ENCODE measurements at places on chromosomes 2 and 18.

DNA sequence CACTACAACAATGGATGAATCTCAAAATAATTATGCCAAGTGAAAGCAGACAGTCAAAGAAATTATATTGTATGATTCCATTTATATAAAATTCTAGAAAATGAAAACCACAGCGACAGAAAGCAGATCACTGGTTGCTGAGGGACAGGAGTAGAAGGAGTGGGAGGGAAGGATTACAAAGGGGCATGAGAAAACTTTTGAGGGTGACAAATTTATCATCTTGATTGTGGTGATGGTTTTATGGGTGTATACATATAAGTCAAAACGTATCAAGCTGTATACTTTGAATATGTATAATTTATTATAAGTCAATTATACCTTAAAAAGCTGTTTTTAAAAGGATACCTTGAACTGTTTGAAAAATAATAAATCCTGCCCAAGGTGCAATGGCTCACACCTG, 27.7 kb downstream of the ATF2 start:
- no peak for DNase-seq

- DNase-seq: peak; percentile 98
These were observed 27.0 kb upstream of the CASP8 start for GRCh38 chr2:201233192-201233811.

GRCh38 chr2:235866373-235866772, 301.8 kb downstream of the GBX2 start:
- no peak for DNase-seq

DNA sequence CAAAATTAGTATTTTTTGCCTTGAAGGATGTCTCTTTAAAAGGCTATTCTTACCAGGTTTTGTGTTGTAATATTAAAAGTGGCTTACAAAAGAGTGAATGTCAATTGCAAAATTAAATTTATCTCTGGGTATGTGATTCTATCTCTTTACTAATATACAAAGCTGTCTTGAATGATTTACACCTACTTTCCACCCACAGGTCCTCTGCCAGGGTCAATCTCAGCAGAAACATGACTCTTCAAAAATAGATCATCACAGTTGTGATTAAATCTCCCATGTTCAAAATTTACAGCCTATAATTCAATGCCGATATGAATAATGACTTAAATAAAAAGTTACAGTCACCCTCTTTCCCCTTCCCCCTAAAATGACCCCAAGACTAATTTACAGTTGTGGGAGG, 78.8 kb downstream of the SLC8A1 start:
- DNase-seq: no peak

- no peak for DNase-seq
These were observed 122.4 kb upstream of the LMAN1 start for GRCh38 chr18:59481436-59481835.

GRCh38 chr2:207248702-207249377, 83.1 kb upstream of the KLF7 start:
- no peak for DNase-seq

DNA sequence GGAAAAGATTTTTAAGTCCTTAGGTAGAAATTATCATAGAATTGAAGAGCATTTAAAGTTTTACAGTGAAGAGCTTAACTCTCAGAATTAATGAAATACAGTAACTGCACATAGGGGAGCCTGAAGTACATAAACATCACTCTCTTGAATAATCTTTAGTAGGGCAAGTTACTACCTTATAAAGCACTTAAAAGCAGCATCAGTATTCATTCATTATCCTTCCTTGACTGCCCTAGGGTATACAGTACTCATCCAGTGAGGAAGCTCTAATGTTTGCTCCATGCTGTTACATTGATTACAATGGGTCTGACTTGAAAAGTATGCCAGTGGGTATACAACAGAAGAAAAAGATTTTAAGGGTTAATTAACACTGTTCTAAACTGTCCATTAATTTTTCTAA, 66.5 kb downstream of the ATF2 start:
- DNase-seq: no peak

DNA sequence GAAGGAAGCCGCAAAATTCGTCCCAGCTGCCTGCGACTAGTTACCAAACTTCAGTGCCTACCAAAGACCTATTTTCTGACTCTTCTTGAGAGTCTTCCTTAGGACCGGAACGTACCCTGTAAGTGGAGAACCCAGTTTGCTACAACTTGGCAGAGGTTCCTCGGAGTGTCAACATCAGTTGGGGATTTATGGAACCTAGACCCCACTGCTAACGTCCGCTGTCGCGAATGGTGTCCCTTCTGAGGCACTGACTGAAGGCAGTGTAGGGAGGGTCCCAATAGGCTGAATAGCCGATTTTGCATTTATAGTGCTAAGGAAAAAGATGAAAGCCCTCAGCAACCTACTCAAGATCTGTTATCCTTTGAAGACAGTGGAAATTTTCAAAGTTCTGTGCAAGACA, 568 bp upstream of the STK17B start:
- DNase-seq: no peak

- DNase-seq: no peak
These were observed 117.2 kb downstream of the CMPK2 start for GRCh38 chr2:6748406-6749067.

GRCh38 chr2:28610583-28611201, 114.8 kb downstream of the PLB1 start:
- no peak for DNase-seq

DNA sequence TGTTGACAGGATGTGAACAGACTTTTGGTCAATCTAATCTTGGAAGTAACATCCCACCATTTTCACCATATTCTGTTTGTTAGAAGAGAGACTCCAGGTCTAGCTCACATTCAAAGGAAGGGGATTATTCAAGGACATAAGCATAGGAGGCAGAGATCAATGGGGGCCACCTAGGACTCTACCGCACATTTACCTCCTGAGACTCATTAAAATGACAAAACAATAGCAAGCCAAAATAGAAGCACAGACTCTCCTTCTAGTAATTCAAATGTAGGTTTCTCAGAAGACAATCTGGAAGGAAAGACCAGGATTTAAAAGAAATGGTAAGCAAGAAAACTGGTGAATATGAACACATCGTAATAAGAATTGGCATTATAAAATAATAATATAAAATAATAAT, 156.4 kb upstream of the KYNU start:
- no peak for DNase-seq

DNA sequence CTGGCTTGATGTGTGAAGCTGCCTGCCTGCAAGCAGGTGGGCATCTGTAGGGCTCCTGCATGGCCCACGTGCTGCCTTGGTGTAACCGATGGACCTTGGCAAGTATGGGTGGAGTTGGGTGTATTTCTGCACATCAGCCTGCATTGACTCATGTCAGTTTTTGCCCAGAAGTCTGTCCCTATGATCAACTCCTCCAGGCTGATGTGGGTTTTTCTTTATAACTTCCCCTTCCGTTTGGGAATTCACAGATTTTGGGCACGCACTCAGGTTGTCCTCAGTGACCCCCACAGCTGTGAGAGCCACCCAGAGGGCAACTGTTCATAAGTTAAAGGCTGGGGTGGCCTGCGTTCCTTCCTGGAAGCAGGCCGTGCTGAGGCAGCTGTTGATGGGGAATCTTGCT, 123.3 kb downstream of the NCK2 start:
- peak; percentile 88 for DNase-seq

- no peak for DNase-seq
These were observed 40.5 kb downstream of the MYO3B start for GRCh38 chr2:170218456-170218855.

GRCh38 chr18:6022074-6022444, 126.7 kb upstream of the TMEM200C start:
- DNase-seq: no peak

GRCh38 chr2:220955776-220956175, 616.3 kb downstream of the EPHA4 start:
- DNase-seq: no peak

DNA sequence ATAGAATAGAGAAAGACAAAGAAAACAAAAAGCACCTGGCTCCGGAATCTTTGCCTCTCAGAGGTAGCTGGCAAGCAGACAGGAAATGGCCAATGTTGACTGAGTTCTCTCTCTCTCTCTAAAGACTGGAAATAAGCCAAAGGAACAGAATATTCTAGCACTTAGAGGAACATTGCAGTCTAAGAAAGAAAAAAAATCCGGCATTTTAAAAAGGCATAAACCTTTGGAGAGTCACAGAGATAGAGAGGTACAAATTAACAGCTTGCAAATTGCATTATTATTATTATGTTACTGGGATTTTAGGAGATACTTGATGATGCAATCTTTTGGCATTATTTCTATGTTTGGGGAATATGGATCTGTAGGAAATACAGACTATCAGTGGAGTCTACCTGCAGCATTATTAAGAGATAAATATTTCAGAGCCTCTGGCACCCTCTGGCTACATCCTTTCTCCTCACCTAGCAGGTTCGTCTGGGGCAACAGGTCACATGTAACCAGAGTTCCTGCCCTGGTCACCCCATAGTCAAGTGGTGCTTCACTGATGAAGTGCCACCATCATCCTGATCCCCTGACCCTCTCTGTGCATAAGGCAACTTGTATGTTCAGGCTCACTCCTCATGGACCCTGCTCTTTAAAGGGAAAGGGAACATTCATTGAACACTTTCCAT, 318.9 kb upstream of the ACVR2A start:
- DNase-seq: no peak

GRCh38 chr2:156803967-156804366, 367.8 kb downstream of the GPD2 start:
- DNase-seq: no peak

DNA sequence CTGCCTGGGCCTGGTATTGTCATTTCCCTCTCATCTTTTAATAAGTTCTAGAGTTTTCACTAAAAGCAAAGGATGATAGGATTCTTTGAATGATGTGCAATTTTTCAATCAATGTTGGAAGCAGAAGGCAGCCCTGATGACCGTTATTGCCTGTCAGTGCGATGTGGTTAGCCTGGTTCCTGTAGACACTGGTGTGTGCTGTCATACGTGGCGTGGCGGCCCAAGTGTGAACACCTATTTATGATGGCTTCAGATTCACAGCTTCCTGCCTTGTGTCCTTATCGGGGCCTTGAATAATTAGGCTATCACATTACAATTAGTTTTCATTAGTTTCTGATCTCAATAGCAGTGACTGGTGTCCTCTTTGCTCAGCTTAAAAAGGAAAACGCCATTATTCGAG, 218.5 kb downstream of the TPGS2 start:
- DNase-seq: no peak

- DNase-seq: no peak
These were observed 14.7 kb downstream of the ZNF142 start for GRCh38 chr2:218644721-218645120.

DNA sequence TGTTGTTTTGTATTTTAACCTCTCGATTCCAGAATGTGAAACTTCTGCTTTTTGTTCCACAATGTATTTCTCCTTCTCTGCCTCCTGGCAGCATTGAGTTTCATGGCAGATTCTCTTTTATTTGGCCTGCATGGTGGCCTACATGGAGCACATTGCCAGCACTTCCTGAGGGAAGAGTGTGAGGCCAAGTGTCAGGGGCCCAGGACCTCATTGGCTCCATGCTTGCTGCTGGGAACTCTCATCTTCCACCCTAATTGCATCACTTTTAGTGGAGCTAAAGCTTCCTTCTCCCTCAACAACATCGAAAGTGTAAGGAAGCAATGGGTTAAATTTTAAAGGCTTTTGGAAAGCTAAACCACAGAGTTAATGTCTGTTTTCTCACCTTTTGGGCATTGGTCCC, 9.5 kb downstream of the TRIB2 start:
- peak; percentile 43 for DNase-seq

- no peak for DNase-seq
These were observed 132.4 kb downstream of the USP34 start for GRCh38 chr2:61338447-61338846.

DNA sequence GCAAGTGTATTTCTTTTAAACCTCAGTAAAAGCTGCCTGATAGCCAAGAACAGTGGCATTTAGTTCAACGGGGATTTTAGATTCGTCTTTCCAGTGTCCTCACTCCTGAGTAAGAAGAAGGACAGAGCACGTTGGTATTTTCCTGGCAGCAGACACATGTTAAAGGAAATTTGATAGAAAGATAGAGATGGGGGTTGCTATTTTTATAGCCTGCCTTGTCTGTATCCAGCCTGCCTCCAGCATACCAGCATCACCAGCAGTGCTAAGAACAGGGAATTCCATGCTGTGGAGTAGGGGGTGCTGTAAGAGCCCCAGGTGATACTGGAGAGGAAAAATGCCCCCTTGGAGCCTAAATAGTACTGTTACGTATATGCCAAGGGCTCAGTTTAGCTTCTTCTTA, 1.1 kb upstream of the SMYD1 start:
- DNase-seq: no peak

GRCh38 chr18:36912887-36913286, 84.0 kb downstream of the KIAA1328 start:
- DNase-seq: peak; percentile 65

DNA sequence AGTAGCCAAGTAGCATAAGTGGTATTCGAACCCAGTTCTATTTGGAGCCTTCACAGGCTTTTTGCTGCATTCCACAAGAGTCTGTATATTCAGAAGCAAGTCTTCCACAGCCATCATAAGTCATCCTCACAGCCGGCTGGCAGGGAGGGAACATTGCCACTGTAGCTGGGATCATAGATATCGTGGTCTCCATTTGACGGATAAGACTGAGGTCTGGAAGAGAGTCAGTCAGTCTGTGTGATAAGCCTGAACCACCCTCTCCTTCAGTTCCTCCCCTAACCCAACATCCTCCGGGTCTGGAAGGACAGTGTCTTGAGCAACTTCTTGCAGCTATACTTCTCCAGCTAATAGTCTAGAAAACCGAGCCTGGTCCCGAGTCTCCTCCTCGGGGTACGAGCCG, 17.0 kb upstream of the C1QL2 start:
- DNase-seq: no peak

DNA sequence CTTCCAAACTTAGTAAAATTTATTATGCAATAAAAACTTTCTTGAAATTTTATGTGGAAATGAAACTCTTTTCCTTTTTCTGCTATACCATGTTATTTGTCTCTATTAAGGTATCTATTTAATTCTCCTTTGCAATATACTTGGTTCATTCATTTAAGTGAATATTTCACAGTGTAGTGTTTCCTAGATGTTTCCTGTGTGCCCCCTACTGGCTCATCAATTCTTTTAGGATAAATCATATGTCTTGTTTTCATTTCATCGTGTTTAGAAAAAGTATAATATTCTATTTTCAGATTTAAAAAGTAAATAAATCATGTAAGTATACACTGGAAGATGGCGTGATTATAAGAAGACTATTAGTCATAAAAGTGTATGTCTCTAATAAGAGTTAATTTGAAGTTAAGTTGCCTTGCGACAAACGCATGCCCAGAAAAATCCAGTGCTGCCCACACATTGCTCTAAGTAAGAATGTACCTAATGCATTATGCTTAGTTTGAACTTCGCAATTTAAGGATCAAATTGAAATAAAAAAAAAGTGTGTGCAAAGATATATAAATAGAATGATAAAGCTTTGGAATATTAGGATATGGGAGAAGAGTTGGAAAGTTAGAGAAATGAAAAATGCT, 525.4 kb downstream of the KCNJ3 start:
- peak; percentile 5 for DNase-seq
